ENCODE measurements at places on chromosomes 3 and 15. TPM values are rescaled to one million over a fixed set of nuclear protein-coding genes. Genes with fewer than 3 reads are reported as not detected.

DNA sequence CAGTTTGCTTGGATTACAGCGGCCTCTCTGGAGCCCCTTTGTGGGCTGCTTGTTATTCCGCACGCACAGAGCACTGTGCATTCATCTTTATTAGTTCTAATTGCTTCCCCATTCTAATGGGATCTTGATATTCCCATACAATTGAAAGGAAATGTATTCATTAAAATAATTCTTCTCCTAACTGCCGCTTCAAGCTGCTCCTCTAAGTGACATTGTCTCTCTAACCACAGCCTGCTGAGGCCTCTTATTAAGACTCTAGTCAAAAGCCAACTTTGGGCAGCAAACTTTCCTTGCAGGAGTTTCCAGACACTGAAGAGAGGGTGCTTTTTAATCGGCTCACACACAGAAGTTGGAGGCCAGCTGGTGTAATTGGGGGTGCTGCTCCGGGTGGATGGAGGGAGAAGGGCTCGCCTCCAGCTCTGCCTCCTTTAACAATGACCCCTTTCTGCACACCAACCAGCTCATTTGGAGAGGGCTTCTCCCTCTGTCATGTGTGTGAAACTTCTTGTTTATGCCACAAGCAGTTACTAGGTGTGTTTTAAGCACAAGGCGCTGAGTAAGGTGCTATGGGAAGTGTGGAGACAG is 5.6 kb upstream of the MAGEF1 start:
- DNase-seq = no peak

- DNase-seq = no peak
Measured at GRCh38 chr15:55422089-55422488, 13.8 kb downstream of the PIERCE2 start.

The CADM2 gene
- not detected for total RNA-seq

DNA sequence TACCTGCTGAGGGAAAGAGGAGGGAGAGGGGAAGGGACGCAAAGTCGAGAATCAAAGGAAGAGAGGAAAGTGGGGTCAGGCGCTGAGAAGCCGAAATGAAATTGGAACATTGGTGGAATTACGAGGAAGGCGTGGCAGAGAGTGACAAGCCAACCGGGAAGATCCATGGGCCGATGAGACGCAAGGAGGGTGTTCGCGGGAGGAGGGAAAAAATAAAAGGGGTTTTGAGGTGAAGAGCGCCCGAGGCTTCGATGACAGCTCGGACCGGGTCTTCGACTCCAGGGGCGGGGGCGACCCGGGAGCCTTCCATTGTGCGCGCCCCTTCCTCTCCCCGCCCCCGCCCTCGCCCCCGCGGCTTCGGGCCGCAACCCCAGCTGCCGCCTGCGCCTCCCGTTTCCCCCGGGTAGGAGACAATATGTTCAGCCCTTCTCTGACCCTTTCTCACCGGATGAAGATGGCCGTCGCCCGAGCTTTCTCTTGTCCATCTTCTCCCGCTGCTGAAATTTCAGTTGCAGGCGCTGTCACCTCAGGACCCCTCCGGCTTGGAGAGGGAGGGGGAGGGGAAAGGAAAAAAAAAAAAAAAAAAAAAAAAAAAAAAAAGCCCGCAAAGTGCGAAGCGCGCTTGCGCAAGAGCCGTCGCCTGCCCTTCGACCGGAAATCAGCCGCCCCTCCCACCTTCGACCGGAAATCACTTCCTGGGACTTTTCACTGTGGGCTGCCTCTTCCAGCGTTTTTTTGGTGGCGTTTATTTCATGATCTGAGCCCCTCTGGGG is at the start of gene SENP7:
Gene SENP7 (minus strand): TSS at position 567 of the 773 bp plus-strand sequence. CDS start 82 bp downstream, at position 485.
- DNase-seq = peak; percentile 32

The IFRD2 gene
- 165 TPM for total RNA-seq

DNA sequence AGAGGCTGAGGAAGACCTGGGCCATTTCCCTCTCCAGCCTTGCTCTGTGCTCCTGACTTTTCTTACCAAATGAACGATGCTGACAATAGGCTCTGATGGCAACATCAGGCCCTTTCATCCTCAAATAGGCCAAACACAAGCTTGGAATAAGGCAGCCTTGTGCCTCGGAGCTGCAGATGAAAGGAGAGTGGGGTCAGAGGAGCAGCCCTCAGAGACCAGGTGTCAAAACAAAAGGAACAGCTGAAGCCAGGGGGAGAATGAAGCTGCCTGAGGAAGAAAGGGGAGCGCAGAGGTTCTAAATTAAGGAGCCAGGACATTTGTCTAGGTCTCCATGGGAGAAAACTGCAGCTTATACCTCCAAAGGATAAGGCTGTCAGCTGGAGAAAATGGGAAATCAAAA is 5.1 kb downstream of the BFSP2 start:
- DNase-seq = no peak

Data from epithelial cell of proximal tubule (primary cell).